ENCODE measurements at places on chromosomes 5 and 9. TPM values are rescaled to one million over a fixed set of nuclear protein-coding genes. Genes with fewer than 3 reads are reported as not detected.

GRCh38 chr9:74255489-74255984 lies 241.6 kb upstream of the RORB start:
- ATAC-seq = peak; percentile 82

GRCh38 chr5:169121630-169122420 lies 179.1 kb downstream of the SLIT3 start:
- ATAC-seq = no peak

The ADCY2 gene
- total RNA-seq = 0.12 TPM

The PCDHB5 gene
- total RNA-seq = 0.40 TPM

The MRPL22 gene
- total RNA-seq = 43.7 TPM

The SLC36A2 gene
- total RNA-seq = not detected

Measured in esophagus mucosa (tissue), 1 donor.